ENCODE measurements at places on chromosomes 2 and 18. TPM values are rescaled to one million over a fixed set of nuclear protein-coding genes. Genes with fewer than 3 reads are reported as not detected.

Gene MOGAT1
- total RNA-seq: not detected

Gene SPP2
- total RNA-seq: not detected

Gene TUBA3E
- total RNA-seq: not detected

Gene NOL4
- total RNA-seq: not detected

Gene ACVR2A
- 4.3 TPM for total RNA-seq

Gene AQP12B
- total RNA-seq: not detected

Gene MAB21L4
- not detected for total RNA-seq
